ENCODE measurements at places on chromosomes 1 and 21.

GRCh38 chr1:43367026-43367903 lies 546 bp downstream of the ELOVL1 start:
- DNase-seq = no peak

DNA sequence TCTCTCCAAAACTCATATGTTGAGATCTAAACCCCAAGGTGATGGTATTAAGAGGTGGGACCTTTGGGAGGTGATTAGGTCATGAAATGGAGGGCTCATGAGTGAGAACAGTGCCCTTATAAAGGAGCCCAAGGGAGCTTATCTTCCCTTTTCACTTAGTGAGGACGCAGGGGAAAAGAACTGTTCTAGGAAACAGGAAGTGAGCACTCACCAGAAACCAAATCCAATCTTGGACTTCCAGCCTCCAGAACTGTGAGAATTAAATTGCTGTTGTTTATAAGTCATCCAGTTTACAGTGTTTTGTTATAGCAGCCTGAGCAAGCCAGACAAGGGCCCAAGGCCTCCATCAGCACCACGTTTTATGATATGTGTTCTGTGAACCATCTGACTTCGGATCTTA lies 60.3 kb upstream of the LRRC8D start:
- DNase-seq = no peak

DNA sequence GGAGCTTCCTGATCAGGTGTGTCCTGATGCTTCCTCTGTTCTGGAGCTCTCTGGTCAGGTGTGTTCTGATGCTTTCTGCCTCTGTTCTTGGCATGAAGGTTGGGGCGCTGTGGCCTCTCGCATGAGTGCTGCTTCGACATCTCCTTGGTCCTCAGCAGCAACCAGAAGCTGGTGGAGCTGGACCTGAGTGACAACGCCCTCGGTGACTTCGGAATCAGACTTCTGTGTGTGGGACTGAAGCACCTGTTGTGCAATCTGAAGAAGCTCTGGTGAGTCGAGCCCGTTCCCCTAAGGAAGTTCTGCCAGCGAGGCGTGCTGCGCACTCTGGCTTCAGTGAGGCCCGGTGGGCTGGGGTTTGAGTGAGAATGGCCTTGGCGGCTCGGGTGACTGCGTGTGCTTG lies 18.0 kb downstream of the NLRP3 start:
- DNase-seq = no peak

DNA sequence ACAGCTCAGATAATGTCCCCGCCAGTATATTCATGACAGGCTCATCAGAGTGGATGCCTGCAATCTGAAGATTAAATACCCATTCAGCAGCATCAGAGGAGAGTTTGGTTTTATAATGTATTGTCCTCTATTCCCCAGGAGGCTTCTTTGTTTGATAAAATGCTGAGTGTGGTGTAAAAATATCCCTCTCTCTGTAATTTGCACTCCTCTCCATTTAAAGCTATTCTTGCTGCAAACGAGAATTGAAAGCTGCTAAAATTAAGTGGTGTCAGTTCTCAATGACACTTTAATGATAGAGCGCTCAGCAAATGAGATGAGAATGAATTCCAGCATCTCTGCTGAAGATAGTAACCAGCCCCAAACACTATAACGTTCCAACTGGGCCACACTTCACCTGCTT lies 205.7 kb upstream of the RRP15 start:
- DNase-seq = no peak

DNA sequence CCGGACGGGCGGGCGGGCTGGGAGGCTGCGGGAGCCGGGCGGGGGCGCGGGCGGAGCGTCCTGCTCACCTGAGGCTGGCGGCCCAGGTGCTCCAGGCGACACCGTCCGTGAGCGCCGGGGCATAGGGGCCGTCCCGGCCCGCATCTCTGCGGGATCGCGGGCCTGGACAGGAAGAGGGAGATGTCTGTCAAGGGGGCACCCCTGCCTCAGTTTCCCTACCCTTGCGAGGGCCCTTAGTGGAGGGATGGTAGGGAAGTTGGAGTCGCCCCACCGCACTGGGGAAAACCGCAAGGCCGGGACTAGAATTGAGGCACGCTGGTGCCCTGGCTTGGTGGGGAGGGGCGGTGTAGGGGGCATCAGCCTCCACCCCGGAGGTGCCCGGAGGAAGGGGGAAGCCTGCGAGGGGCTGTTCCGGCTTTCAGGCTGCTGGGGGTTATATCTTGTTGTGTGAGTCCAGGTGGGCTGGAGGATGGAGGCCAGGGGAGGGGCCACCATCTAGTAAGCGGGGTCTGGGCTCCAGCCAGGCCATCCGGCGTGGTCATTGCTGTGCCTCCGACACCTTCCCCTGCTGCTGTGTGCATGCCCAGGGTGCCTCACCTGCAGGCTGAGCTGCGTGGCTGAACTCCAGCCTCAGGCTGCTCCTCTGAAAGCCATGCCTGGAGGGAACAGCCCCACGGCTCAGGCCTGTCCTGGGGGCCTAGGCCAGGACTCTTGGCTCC lies 580 bp downstream of the VWA1 start:
- no peak for DNase-seq

GRCh38 chr1:246492611-246493245 lies 14.4 kb downstream of the SMYD3 start:
- DNase-seq = peak; percentile 23

DNA sequence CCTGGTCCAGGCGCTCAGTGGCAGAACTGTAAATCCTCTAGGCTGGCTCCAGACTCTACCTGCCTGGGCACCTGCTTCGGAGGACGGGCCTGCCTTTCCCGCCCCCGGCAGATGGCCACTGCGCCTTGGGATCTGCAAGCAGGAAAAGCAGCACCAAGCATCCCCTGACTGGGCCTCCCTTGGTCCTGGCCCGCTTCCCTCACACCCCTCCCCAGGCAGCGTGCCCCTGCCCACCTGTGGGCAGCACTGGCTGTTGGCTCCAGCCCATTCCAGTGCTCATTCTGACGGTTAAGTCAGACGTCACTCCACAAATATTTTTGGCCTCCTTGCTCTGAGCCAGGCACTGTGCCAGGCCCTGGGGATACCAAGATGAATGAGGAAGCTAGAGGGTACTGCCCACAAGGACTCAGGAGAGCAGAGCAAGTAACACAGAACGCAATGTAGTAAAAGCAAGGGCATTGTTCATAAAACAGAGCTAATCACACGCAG lies 22.0 kb upstream of the BLACAT1 start:
- no peak for DNase-seq

DNA sequence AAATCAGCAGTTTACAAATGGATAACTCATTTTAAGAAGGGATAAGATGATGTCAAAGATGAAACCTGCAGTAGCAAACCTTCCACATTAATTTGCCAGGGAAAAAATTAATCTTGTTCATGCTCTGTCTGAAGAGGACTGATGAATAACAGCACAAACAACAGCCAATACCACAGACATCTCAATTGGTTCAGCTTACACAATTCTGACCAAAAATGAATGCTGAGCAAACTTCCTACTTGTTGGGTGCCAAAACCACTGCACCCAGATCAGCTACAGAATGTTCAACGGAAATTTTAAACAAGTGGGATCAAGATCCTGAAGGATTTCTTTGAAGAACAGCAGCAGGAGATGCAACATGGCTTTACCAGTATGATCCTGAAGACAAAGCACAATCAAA lies 98.3 kb downstream of the COQ8A start:
- DNase-seq = no peak

- no peak for DNase-seq
These were observed 131.4 kb upstream of the BCL9 start for GRCh38 chr1:147409886-147410285.

DNA sequence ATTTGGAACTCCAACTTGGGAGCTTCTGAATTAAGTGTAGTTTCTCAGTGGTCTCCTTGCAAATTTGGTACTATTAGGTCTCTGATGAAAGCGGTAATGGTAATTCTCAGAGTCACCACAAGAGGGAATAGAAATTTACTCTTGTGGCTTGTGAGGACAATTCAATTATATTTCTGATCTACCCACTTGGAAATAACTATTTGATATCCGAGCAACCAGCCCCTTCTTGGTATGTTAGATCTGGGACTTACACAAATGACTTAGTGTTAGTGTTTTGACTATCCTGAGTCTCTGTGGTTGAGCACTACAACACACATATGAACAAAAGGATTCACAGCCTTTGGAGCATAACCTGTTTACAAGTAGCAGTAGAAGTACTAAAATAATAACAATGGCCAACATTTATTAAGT lies 68.1 kb downstream of the RPS6KA1 start:
- DNase-seq = peak; percentile 38

GRCh38 chr1:40309374-40310128 lies 7.5 kb downstream of the COL9A2 start:
- no peak for DNase-seq

DNA sequence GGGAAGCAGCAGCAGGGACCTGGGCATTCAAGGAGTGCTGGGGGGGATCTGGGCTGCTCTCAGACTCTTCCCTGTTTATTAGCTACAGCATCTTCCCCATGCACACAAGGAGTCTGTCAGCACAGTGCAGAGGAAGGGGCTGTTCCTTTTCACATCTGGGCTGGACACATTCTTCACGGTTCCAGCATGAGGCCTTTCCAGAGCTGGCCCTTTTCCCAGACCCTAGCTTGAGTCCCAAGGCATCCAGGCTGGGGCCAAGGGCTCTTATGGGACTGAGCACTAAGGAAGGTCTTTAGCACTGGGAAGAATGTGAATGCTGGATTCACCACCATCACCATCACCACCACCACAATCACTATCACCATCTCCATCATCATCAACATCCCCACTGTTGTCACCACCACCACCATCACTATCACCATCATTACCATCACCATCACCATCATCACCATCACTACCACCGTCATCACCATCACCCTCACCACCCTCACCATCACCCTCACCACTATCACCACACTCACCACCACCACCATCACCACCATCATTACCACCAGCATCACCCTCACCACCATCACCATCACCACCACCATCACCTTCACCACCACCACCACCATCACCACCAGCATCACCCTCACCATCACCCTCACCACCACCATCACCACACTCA lies 28.4 kb downstream of the PARK7 start:
- DNase-seq = no peak

DNA sequence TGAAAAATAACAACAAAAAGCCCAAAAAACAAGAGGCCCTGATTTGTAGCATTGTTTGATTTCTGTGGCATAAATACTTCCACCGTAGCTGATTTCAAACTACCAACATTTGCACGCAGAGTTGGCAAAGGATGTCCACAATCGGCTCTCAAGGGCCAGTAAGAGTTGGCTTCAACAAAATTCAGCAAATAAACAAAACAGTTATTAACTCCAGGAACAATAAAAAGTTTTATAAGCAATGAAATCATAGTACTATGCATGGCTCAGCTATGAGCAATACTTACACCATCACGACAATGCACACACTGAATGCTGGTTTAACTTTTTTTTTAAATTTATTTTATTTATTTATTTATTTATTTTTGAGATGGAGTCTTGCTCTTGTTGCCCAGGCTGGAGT lies 8.7 kb upstream of the COX20 start:
- DNase-seq = no peak

Measured in HS-27A (cell line).